Inflammatory macrophage (primary cell): ENCODE measurements at places on chromosomes 4 and X.

- DNase-seq: peak; percentile 65
These were observed 24.1 kb downstream of the ZCCHC12 start for GRCh38 chrX:118847676-118848075.

DNA sequence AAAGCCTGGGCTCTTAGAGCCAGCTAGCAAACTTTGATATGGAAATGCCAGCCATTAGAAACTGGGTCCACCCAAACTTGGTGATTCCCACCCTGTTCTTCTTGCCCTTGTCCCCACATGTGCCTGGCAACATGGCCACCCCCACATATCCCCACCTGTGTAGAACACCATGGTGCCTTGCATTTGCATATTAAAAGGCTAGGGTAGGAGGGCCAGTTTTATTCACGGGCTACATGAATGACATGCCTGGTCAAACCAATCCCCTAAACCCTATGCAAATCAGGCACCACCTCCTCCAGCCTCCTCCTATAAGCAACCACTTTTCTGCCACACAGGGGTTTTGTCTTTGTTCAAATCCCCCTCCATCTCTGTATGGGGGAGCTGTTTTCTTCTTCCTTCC, 104.9 kb downstream of the CLNK start:
- no peak for DNase-seq

DNA sequence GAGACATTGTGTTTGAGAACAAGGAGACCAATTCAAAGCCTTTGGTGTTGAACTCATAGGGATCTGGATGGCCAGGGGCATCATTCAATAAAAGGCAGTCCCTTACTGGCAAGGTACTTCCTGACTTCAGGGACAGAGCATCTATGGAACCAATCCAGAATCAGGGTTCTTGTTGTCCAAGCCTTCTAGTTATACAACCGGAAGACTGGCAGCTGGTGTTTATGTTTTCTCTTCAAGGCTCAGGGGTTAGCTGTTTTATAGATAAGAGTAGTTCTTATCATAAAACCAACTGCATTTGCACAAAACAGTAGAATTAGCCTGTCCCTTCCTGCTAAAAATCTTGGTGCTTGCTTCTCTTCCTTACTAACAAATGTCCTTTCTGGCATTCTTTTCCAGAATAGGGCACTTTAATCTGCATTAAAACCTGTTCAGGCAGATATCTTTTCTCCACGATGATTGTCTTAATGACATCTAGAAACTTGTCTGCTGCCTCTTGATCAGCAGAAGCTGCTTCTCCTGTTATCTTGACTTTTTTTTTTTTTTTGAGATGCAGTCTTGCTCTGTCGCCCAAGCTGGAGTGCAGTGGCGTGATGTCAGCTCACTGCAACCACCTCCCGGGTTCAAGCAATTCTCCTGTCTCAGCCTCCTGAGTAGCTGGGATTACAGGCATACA, 38.4 kb upstream of the ARHGEF6 start:
- DNase-seq: no peak

GRCh38 chr4:145785391-145786008, 105.6 kb downstream of the C4orf51 start:
- peak; percentile 46 for DNase-seq

DNA sequence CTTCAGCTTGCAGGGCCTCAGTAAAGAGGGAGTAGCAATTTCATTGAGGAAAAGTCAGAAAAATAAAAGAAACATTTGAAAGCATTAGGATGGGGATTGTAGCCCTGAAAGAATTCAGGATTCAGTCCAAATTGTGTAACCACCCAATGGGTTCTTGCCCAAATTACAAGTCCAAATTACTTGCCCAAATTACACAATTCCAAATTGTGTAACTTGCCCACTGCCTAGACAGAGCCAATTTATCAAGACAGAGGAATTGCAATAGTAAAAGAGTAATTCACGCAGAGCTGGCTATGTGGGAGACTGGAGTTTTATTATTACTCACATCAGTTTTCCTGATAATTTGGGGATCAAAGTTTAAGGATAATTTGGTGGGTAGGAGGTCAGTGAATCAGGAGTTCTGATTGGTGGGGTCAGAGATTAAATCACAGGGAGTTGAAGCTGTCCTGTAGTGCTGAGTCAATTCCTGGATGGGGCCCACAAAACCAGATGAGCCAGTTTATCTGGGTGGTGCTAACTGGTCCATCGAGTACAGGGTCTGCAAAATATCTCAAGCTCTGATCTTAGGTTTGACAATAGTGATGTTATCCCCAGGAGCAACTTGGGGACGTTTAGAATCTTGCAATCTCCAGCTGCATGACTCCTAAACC, 18.1 kb upstream of the PAGE5 start:
- DNase-seq: no peak

- DNase-seq: peak; percentile 16
These were observed 213.2 kb downstream of the CAMK2D start for GRCh38 chr4:113548303-113548702.

DNA sequence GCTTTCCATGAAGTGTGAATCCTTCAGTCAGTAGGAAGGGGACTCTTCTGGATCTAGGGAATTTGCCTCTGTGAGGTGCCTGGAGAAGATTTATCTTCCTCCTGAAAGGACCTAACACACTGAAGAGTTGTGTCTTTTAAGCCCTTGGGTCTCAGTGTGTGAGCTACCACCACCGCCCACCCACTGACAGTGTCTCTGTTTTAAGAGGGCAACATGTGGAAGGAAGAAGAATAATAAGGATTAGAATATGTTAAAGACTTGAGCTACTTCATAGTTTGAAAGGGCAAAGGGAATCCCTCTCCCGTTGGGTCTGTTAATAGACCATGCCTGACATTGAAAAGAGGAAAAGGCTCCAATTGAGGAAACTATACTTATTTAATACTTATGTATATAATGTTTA, 64.3 kb upstream of the TLR2 start:
- DNase-seq: no peak

GRCh38 chr4:139858436-139859205, 193.0 kb downstream of the MGST2 start:
- DNase-seq: no peak

DNA sequence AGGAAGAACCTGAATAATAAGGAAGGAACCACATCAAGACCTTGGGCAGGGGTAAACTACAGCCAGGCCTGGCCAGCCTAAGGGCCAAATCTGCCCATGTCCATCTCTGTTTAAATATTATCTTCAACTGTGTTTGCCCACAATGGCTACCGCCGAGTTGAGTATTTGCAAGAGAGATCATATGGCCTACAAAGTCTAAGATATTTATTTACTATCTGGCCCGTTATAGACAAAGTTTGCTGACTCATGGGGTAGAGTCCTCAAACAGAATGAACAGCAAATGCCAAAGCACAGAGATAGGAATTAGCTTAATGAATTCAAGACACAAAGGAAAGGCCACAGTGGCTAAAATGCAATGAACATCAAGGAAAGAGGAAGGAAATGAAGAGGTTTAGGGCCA, 44.8 kb downstream of the RPS6KA3 start:
- DNase-seq: no peak

DNA sequence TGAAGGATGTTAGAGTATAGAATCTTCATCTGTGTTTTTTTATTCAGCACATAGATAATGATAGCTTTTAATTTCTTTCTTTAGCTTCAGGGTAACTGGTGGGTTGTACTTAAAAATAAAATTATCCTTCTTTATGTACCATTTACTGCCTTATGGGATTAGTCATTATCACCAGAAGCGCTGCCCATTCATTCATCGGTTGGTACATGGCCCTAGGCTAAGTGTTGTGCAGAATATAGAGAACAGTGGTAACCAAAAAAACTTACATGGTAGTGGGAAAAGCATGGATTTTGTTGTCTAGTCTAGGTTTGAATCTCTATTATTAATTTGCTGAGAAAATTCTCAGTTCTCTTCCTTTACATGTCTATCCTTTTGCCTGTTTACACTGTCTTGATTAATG, 43.5 kb upstream of the PDE5A start:
- DNase-seq: no peak

- no peak for DNase-seq
These were observed 94.6 kb downstream of the COX18 start for GRCh38 chr4:72974694-72975487.

GRCh38 chr4:109232681-109233080, 69.8 kb downstream of the COL25A1 start:
- no peak for DNase-seq

GRCh38 chrX:119738742-119739141, 19.6 kb upstream of the SOWAHD start:
- DNase-seq: no peak

- DNase-seq: no peak
These were observed 35.9 kb downstream of the TBC1D19 start for GRCh38 chr4:26619784-26620183.

DNA sequence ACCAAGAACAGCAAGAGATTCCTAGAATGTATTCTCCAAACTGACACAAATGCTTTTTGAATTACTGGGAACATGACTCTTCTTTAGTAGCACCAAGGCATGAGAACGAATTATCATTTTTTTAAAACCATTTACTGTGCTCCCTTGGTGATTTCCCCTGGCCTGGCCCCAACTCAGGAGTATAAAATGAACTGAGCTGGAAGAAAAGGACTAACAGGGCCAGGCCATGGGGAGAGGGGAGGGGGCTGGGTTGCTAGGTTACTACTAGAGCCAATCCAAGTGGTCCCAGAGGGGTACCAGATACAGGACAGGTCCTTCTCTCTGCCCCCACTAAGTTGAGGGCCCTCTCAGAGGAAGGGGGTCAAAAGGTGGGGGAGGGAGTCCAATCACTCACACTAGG, 23.1 kb downstream of the SASH3 start:
- DNase-seq: no peak

DNA sequence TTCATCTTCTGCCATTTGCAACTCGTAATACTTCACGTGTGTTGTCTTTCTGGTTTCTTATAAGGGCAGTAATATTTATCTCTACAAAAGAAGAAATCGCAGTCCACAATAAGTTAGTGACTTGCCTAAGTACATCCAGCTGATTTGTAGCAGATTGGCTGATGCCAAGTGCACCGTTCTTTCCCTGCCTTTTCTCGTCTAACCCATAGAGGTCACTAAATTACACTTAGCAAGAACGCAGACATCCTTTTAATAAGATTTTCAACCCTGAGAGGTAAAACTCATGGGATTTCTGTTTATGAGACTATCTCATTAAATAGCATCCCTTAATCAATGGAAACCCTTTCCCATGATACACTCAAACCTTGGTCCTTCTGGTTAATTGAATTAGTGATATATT, 408.6 kb upstream of the ACTRT1 start:
- no peak for DNase-seq
